Activated T-helper 1 cell treated with Interleukin-2 at 50 U/mL for 16 hours (primary cell): ENCODE measurements at places on chromosomes 1 and 21.

GRCh38 chr1:88673446-88673845, 10.6 kb upstream of the PKN2 start:
- DNase-seq = no peak

DNA sequence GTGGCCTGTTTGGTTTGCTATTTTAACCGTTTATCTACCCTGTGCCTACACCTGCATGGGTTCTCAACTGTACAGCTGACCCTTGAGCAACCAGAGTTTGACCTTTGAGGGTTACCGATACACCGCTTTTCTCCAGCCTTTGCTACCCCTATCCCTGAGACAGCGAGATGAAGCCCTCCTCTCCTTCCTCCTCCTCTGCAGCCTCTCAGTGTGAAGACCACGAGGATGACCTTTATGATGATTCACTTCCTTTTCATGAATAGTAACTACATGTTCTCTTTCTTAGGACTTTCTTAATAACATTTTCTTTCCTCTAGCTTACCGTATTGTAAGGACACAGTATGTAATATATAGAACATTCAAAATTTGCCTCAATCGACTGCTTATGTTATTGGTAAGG, 14.5 kb upstream of the RNF187 start:
- no peak for DNase-seq

GRCh38 chr1:7299329-7299799, 471.7 kb upstream of the VAMP3 start:
- DNase-seq = no peak

DNA sequence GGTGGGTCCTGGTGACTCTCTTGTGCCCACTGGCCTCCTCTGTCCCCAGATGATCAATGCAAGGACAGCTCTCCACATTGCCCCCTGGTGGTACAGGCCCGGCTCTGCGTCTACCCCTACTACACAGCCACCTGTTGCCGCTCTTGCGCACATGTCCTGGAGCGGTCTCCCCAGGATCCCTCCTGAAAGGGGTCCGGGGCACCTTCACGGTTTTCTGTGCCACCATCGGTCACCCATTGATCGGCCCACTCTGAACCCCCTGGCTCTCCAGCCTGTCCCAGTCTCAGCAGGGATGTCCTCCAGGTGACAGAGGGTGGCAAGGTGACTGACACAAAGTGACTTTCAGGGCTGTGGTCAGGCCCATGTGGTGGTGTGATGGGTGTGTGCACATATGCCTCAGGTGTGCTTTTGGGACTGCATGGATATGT, 10.8 kb downstream of the ADAMTSL4 start:
- DNase-seq = peak; percentile 48

DNA sequence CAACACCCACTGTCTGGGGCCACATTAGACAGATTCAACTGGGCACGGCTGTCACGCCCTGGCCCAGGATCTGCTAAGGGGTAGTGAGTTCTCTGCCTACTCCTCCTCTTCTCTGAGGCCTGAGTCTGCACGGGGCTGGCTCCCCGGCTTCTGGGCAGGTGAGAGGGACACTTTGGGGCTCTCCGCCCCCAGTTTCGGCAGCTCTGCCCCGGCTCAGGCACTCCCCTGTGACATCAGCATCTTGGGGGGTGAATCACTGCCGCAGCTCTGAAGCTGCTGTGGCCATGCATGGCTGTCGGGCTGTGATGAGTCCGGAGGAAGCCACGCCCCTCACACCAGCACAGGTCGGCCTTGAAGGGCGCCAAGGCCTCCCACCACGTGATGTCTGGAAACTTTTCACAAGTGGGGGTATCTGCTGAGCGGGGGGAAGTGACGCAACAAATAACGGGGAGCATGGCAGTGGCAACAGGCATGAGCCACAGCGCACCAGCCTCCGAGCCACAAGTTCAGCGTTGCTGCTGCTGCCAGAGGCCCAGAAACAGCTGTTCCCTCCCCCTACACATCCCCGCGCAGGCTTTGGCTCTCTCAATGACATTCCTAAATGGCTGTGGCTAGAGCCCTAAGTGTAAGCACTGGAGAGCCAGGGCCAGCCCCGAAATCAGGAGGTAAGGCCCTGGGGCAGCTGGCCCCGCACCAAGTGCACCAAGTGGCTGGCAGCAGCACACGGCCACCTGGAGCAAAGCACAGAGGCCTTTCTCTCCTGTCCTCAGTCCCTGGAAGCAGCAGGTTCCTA, 26.3 kb downstream of the ZBTB17 start:
- DNase-seq = peak; percentile 80

DNA sequence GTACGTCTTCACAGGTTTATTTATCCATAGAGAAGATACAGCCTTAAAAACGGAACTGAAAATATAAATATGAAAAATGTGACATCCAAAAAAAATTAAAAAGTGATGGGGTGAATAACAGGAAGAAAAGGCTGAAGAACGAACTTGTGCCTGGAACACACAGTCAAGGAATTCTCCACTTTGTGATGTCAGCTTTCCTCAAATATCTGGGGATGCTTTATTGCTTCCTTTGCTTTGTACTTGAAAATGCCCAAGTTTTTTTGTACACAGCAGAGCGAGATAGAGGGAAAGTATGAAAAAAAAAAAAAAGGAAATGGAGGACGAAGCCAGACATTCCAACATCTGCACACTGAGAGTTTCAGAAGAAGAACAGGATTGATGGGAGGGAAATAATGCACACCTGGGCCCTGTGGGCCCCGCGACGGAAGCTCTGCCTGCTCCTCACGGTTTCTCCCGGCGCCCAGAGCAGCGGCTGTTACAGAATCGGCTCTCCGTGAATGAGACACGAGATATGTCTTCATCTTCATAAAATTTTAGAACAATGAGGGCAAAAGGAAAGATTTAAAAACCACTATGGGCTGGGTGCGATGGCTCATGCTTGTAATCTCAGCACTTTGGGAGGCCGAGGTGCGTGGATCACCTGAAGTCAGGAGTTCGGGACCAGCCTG, 10.0 kb upstream of the LRRC3 start:
- no peak for DNase-seq

DNA sequence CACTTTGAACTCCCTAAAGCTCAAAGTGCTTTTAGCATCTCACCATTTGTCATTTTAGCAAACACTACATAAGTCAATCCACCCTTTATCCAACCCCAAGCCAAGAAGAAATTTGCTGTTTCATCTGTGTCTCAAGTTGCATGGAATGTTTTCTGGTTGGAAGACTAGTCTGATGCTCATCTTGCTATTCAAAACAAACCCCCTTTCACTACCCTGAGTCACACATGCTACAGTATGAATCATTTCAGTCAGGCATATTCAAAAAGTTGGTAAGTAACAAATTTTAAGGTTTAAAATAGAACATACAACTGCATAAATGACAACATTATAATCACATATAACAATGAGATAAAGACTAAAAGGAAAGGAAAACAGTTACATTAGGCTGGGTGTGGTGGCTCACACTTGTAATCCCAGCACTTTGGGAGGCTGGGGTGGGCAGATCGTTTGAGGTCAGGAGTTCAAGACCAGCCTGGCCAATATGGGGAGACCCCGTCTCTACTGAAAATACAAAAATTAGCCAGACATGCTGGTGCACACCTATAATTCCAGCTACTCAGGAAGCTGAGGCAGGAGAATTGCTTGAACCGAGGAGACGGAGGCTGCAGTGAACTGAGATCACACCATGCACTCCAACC, 38.7 kb downstream of the DSTYK start:
- DNase-seq = no peak

- DNase-seq = no peak
These were observed 271.7 kb upstream of the CSF3R start for GRCh38 chr1:36754366-36754765.

DNA sequence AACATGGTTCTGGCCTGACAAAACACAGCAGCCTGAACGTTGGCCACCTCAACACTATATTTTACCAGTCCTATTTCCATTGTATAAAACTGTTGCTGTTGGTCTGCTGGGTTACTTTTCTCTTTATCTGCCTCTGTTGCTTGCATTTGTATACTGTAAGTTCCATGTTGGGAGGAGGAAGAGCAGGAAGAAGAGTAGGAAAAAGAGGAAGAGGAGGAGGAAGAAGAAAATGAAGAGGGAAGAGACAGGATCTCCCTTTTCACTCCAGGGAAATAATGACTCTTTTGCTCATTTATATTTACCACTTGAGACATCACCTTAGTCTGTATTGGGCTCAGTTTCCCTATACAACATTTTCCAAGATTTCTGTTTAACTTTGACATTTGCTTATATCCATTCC, 134.2 kb downstream of the PTPRC start:
- DNase-seq = no peak

GRCh38 chr21:46079352-46080170, 18.4 kb upstream of the COL6A2 start:
- no peak for DNase-seq

DNA sequence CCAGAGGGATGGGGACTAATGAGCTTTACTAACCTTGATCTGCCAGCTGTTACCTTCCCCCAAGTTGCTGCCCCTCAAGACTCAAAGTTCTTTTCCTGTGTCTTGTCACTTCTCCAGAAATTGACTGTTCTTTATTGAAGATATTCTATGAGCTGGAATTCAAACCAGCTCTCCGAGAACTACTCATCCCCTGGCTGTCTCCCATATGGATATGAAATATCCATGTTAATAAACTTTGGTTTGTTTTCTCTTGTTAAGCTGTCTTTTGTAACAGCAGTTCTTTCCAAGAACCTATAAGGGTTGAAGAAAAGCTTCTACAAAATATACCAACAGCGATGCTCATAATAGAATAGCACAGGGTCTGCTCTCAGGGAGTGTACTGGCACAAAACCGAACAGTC, 77.0 kb downstream of the CAMK2N1 start:
- no peak for DNase-seq

DNA sequence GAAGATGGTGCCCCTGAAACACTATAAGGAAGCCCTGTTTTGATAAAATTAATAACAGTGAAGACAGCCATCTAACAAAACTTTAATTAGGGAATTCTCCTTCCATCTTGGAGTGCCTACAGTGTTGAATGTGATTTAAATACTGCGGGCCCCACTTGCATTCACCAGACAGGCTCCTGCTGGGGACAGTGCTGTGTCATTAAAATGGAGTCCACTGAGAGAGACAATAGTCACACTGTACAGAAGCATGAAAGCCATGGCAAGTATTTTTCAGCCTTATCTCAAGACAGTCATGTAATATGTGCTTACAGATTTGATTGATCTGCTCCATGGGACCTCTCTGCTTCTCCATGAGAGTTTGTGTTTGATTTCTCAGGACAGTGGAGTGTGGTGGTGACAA, 29.7 kb upstream of the ZBTB18 start:
- no peak for DNase-seq

DNA sequence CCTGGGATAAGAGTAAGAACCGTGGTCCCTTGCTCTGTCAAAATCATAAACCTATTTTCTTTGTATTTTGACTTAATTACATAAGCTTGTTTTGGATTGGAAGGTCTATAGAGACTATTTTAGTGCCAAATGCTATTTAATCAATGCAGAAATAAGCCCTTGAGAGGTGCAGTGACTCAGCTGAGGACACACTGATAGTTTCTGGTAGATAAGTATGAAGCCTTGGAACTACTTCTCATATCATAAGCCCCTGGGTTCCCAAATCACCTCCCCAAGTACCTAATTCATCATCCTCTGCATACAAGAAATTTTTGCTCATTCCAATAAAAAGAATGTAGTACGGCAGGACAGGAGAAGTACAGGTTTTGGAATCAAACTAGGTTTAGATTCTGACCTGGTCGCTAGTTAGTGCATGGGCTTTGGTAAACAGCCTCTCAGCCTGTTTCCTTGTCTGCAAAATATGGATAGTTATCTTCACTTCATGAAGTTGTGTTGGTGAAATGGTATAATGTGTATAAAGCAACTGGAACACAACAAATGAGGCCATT, 3.3 kb upstream of the CD55 start:
- no peak for DNase-seq

GRCh38 chr1:151054971-151055547, 4.4 kb downstream of the CDC42SE1 start:
- DNase-seq = no peak

GRCh38 chr1:206117151-206117948, at the start of gene AVPR1B:
Gene AVPR1B (minus strand): TSS chr1:206117388. CDS start chr1:206116890, 498 bp downstream.
- no peak for DNase-seq

- no peak for DNase-seq
These were observed 19.7 kb upstream of the S1PR1 start for GRCh38 chr1:101217148-101217547.

GRCh38 chr1:226626577-226626956, 78.0 kb downstream of the STUM start:
- DNase-seq = peak; percentile 55

DNA sequence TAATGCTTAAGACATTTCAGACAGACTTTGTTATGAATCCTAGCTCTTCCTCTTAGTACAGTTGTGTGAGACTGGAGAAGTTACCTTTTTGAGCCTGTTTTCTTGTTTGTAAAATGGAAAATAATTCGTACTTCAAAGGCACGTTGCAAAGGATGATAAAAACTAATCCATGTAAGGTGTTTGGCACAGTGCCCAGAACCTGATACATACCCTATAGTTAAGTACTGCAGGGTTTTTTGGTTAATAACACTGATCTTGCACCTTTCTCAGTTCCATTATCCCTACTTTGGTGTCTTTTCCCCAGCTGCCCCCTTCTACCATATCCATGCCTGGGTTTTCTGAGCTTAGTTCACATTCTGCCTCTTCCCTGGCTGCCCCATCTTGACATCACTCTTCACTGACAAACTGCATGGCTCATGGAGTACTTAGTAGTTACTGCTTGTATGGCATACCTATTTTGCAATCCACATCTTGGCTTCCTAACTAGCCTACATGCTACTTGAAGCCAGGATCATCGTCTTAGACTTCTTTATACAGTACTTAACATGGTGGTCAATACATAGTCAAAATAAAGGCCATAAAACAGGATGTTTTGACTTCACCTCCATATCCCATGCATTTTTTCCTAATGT, 10.1 kb downstream of the CCDC185 start:
- DNase-seq = no peak

DNA sequence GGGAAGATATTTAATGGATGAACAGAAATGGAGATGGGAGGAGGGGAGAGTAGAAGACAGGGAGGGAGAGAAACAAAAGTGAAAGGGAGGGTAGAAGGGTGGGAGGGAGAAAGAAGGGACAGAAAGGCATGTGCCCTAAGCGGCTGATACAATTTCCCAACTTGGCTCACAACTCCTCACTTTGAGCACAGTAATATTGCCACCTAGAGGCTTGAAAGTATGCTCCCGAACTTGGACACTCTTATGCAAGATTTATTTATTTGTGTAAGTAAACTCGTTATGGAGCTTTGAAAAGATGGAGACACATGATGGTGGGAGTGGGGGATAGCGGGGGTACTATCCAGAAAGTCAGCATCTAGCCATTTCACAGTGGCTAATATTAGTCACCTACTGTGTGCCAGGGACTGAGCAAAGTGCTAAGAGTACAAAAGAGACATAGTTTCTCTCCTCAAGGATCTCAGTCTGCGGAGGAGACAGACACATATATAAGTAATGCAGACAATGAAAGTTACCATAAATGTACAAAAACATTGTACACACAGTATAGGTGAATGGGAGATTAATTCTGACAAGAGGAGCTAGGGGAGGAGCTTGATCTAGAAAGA, 189.7 kb downstream of the SEC16B start:
- DNase-seq = no peak

- no peak for DNase-seq
These were observed 15.7 kb downstream of the AVPR1B start for GRCh38 chr1:206101351-206102045.

GRCh38 chr1:15674386-15675159, 9.5 kb upstream of the PLEKHM2 start:
- no peak for DNase-seq

GRCh38 chr1:114302821-114303220, 149.2 kb upstream of the SYT6 start:
- no peak for DNase-seq
